ENCODE measurements at places on chromosomes 12 and 14. TPM values are rescaled to one million over a fixed set of nuclear protein-coding genes. Genes with fewer than 3 reads are reported as not detected.

Gene SIX4
- polyA plus RNA-seq, result 7.8 TPM

DNA sequence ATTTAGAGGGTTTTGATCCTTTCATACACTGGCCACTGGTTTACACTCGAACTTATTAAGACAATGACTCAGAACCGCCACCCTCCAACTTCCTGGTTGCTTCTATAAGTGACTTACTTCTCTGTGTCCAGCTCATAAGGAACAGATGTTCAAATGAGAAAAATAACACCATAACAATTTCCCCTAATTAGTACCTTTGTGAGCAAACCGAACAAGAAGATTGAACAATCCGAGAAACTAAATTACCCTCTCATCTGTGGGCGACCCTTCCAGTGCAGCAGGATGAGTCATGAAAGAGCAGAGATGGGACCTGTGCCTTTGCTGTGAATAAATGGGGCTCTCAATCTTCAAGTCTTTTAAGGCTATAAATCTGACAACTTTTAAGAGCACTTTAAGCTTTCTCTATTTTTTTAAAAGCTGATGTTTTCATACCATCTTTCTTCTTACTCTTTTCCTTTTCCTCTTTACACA, 146.8 kb upstream of the RASSF8 start:
- no peak for DNase-seq

GRCh38 chr12:46152456-46152855, 116.4 kb downstream of the SLC38A1 start:
- DNase-seq, result no peak

DNA sequence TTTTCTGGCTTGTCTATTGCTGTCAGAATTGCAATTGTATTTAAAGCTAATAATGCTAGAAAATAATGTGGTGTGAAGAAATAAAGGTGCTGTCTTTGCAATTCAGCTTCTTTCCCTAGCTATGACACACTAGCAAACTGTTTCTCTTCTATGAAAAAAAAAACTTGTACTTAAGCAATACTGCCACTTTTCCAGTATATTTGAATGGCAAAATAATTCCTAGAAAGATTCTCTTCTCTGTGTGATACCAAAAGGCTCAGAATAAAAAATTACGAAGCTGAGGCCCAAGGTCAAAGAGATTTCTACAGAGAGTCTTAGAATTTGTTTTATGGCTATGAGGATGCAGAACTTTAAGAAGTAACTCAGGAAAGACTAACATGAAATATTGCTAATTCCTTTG, 235.5 kb downstream of the ADAMTS20 start:
- DNase-seq, result no peak

Gene DAAM1
- 51.0 TPM for polyA plus RNA-seq
